Natural killer cell (primary cell): ENCODE measurements at places on chromosomes 3 and 15. TPM values are rescaled to one million over a fixed set of nuclear protein-coding genes. Genes with fewer than 3 reads are reported as not detected.

Gene PCOLCE2
- not detected for total RNA-seq

Gene TMEM207
- not detected for total RNA-seq

- no peak for DNase-seq
These were observed 72.0 kb upstream of the TTBK2 start for GRCh38 chr15:42992626-42993025.

DNA sequence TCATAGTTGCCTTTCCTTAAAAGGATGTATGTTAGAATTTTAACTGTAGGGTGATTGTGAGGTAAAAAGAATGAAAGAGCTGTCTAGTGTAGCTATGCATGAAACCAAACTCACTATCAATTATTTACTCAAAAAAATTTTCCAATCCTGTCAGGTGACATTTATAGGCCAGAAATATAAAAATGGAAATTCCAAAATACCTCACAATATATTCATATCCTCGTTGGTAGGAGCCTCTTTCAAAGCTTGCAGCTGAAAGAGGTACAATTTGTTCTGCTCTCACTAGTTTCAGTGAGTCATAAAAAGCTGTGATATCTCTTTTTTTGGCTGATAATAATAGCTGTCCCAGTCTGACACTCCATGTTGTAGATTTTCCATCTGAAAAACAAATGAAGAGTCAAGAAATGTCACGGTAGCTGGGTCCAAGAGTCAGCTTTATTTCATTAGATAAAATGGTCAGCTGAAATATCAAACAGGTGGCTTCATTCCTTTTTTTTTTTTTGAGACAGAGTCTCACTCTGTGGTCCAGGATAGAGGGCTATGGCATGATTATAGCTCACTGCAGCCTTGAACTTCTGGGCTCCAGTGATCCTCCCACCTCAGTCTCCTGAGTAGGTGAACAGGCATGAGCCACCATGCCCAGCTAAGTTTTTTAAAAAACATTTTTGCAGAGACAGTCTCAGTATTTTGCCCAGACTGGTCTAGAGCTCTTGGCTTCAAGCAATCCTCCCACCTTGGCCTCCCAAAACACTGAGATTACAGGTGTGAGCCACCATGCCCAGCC, 50.8 kb upstream of the XRN1 start:
- no peak for DNase-seq

DNA sequence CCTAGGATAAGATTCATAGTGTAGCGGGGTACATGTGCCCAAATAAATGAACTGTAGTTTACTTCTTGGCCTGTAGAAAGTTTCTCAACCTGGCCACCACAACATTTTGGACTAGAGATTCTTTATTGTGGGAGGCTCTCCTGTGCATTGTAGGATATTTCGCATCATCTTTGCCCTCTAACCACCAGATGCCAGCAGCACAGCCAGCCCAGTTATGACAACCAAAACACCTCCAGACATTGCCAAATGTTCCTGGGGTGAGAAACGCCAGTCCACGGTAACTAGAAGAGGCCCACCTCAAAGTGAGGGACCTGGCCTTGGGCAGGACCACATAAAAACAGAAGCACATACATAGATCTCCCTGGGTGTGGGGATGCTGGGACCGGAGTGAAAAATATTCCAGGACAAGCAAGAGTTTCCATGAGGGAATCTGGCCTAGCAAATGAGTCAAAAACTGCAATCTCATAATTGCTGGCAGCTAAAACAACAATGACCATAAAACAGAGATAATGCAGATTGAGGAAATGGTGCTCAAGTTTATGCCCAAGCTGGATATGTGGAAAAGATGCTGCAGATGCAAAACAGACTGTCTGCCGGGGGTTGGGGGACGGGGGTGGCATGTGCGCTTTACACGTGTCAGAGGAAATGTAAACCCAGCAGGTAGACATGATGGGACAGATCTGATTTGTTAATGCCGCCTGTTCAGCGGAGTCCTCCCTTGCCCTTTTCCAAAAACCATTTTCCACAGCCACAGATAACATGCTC, 39.7 kb downstream of the ARHGEF3 start:
- no peak for DNase-seq

DNA sequence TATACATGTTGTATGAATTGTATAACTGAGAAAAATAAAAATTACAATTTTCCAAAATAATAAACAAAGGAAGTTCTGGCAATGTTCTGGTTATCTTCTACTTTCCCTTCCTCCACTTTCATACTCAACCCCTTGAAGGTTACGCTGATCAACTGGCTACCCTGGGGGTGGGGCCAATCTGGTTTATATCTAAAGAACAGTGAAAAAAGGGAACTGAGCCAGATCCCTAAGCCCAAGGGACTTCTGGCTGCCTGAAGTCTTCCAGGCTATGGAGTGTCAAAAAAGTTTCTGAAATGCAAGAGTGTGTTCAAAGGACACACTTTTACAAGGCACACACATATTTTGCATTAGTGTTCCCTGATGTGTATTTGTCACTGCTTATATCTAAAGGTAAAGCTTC, 591.9 kb downstream of the ROBO1 start:
- DNase-seq, result no peak

DNA sequence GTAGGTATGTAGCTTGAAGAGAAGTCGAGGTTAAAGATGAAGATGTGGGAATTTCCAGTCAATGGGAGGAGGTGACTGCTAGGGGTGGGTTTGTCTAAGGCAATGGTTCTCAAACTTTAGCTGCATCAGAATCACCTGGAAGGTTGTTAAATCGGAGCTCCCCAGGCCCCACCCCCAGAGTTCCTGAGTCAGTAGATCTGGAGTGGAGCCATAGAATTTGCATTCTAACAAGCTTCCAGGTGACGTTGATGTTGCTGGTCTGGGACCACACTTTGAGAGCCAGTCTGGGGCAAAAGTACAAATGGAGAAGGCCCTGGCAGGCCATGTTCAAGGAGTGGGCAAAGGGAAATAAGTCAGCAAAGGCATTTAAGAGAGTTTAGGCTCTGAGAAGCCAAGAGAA, 69.1 kb downstream of the CMTM8 start:
- DNase-seq, result no peak

DNA sequence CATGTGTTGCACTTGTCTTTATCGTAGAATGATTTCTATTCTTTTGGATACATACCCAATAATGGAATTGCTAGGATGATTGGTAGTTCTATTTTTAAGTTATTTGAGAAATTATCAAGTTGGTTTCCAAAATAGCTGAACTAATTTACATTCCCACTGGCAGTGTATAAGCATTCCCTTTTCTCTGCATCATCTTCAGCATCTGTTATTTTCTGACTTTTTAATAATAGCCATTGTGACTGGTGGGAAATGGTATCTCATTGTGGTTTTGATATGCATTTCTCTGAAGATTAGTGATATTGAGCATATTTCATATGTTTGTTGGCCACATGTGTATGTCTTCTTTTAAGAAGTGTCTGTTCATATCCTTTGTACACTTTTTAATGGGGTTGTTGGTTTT, 81.7 kb upstream of the NUDT16 start:
- DNase-seq, result no peak

DNA sequence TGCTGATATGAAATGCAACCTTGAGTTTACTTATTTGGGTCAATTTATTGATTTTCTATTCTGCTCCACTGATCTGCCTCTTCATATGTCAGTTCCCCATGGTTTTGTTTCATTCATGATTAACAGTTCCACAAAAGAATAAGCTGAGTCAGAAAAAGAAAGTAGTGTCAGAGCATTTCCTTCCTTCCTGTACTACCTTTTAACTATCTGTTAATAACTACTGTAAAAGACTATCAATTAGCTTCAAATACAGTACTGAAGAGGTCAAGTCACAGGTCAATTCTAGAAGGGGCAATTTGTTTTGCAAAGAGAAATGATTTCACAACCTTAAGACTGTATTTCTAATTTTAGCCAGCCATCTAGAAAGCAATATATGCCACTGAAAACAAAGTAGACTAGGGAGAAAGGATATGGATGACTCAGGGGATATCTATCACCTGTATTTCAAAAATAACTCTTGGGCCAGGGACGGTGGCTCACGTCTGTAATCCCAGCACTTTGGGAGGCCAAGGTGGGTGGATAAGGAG, 129.5 kb downstream of the TFDP2 start:
- no peak for DNase-seq
